ENCODE measurements at places on chromosomes 1 and 21. TPM values are rescaled to one million over a fixed set of nuclear protein-coding genes. Genes with fewer than 3 reads are reported as not detected.

SPATA45 gene
- not detected for total RNA-seq

GSTM3 gene
- 188 TPM for total RNA-seq

OR6N1 gene
- 0.16 TPM for total RNA-seq

TPRG1L gene
- total RNA-seq: 44.4 TPM

KIF17 gene
- total RNA-seq: 3.0 TPM

KRTAP27-1 gene
- not detected for total RNA-seq

KRTAP13-2 gene
- not detected for total RNA-seq
